ENCODE measurements at places on chromosomes 2 and 18.

- DNase-seq: no peak
Observed at GRCh38 chr18:25316381-25317018, 35.5 kb downstream of the ZNF521 start.

DNA sequence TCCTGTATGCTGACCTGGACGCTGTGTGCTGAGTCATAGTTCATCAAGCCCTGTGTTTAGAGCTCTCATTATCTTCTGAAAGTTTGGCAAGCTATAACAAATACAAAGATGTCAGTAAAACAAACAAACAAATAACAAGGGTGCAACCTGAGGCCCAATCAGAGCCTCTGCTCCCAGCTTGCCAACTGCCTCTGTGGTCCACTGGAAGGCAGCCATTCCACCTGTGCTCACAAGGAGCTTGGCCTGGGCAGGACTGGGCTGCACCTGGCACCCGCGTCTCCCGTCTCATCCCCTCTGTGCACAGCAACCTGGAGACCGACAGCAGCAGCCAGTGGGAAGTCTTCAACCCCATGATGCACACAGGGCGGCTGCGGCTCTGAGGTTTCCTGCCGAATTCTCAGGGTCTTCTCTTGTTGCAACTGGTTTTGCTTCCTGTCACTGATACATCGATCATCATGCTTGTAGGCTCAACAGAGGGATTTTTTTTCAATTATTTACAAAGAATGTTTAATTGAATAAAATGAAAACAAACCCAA is 97.8 kb downstream of the TMEM18 start:
- DNase-seq: no peak

- no peak for DNase-seq
Observed at GRCh38 chr18:72376256-72376655, 167.9 kb downstream of the CBLN2 start.

- no peak for DNase-seq
Observed at GRCh38 chr2:200795028-200795440, 16.7 kb upstream of the BZW1 start.
